ENCODE measurements at places on chromosomes 3 and 15. TPM values are rescaled to one million over a fixed set of nuclear protein-coding genes. Genes with fewer than 3 reads are reported as not detected.

DNA sequence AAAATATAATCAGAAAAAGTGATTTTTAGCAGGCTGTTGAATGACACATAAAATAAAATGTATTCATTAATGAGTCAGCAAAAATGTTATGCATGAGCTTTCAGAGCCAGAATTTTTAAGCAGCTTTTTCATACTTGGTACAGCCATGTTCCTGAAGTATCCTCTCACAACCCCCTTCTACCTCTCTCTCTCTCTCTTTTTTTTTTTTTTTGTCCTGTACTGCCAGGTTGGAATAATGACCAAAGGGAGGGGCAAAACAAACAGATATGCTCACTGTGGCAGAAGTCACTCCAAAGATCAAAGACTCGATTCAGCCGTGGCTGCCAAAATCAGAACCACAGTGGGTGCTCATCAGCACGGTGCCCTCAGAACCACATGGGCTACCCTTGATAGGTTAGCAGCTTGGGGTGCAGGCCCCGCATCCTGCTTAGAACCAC lies 383.0 kb downstream of the ZBTB20 start:
- DNase-seq = no peak

APOD gene
- not detected for total RNA-seq

GRCh38 chr15:99385865-99386264 lies 134.6 kb downstream of the LRRC28 start:
- DNase-seq = no peak

CATSPER2 gene
- 0.91 TPM for total RNA-seq

- DNase-seq = no peak
Observed at GRCh38 chr15:26771578-26772153, 1.2 kb downstream of the GABRB3 start.
